Fibroblast of upper back skin (primary cell): ENCODE measurements at places on chromosomes 13 and 19.

DNA sequence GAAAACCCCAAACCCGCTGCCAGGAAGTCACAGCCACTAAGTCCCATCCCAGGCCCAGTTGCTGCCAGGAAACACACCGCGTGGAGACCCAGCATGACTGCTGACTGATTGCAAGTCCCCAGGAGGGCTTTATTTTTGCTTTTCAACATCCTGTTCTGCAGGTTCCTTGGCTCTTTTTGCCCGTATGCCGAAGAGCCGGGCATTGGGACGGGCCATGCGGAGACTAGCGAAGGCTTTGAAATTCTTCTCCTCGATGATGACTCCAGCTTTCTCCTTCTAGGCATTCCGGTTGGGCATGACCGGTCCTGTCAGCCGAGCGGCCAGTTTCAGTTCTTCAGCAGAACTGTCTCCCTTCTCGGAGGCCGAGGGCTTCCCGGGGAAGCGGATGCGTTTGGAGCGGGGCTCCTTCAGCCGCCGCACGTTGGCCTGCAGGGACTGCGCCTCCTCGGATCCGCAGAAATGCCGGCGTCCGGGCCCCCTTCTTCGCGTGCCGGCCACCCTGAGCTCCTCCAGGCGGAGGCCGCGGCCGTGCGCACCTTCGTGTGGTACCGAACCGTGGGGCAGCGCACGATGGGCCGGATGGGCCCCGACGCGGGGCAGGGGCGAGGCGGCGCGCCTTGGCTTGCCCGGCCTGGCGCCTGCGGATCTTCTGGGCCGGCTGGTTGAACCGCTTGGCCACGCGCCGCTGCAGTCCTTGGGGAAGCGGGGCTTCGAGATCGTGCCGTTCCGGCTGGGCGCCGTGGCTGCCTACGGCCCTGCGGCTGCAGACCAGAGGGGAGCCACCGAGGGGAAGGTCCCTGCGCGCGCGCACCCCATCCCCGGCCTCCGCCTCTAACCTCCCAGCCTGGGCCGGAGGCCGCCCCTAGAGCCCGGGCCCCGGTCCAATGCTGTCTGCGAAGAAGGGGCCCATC is 15.2 kb downstream of the ZSCAN5C start:
- DNase-seq, result peak; percentile 11

- DNase-seq, result no peak
Observed at GRCh38 chr13:111011899-111012298, 97.0 kb upstream of the ANKRD10 start.

DNA sequence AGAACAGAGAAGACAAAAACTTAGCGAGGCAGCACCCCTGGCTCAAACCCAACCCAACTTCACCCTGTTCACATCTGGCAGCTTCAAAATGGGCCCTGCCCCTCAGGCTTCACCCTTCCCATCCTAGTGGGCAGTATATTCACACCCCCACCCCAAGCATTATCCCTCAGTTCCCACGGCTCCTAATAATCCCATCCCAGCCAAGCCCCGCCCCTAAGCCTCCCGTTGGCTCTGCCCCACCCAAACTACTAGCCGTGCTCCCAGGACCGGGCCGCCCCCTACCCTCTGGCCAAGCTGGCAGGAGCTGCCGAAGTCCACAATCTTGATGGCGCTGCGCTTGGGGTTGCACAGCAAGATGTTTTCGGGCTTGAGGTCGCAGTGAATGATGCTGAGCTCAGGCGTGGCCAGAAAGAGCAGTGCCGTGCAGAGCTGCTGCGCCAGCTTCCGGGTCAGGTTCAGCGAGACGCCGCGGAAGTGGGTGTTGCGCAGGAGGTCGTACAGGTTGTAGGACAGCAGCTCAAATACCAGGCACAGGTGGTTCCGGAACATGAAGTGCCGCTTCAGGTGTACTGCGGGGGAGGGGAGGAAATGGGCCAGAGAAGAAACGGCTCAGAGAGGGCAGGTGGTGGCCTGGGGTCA is 5.8 kb downstream of the DYRK1B start:
- no peak for DNase-seq

- no peak for DNase-seq
Observed at GRCh38 chr13:78712831-78713230, 53.9 kb upstream of the OBI1 start.

DNA sequence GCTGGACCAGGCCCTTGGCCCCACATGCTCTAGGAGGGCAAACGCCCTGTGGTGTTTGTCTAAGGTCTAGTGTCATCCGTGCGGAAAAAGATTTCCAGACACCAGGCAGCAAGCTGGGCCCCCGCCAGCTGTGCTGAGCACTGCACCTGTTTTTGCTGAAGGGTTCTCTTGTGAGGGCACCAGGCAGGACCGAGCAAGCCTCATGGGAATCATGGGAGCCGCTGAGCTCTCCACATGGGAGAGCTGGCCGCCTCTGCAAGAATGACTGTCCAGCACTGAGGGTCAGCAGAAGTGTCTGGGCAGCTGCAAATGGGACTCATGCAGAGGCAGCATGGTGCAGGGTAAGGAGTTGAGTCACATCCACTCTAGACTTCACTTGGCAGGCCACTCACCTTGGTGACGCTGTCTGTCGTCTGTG is 12.0 kb downstream of the B3GNT8 start:
- no peak for DNase-seq

- no peak for DNase-seq
Observed at GRCh38 chr19:23273022-23273589, 22.9 kb upstream of the ZNF724 start.

- DNase-seq, result peak; percentile 66
Observed at GRCh38 chr13:76886292-76887075, at the start of gene KCTD12. Gene KCTD12 (minus strand): TSS chr13:76886405. CDS start chr13:76886148, 257 bp downstream.

- DNase-seq, result no peak
Observed at GRCh38 chr13:105597573-105597972, 937.9 kb downstream of the EFNB2 start.

- no peak for DNase-seq
Observed at GRCh38 chr13:89113744-89114143, 1442.6 kb downstream of the SLITRK5 start.

DNA sequence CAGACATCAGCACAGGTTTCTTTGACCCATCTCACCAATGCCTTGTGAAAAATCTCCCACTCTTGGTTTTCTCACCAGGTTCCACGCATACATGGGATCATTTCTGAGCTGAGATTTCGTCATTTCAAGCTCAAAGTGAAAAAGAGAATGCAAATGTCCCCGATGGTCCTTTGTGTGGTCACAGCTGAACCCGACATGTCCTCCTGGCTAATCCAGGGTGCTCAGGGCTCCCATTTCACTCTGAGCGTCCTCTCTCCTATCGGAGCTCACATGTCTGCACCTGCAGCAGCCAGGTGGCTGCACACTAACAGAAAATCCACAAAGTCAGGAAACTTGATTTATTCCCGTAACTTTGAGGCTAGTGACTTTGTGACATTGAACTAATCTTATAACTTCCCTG is 9.3 kb upstream of the CEACAM3 start:
- DNase-seq, result no peak

DNA sequence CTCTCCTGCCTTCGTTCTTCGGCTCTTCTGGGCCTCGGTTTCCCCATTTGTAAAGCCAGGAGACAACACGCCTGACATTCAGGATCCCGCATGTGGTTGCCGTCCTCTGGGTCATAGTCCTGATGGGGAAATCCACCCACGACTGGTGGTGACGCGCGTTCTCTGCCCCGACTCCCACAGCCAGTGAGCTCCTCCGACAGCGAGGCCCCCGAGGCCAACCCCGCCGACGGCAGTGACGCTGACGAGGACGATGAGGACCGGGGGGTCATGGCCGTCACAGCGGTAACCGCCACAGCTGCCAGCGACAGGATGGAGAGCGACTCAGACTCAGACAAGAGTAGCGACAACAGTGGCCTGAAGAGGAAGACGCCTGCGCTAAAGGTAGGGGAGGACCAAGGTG is 16.4 kb downstream of the HDGFL2 start:
- DNase-seq, result no peak

GRCh38 chr13:30926781-30927180 is 5.7 kb upstream of the TEX26 start:
- no peak for DNase-seq

- no peak for DNase-seq
Observed at GRCh38 chr19:6768236-6768785, 1.1 kb upstream of the SH2D3A start.

GRCh38 chr13:110882972-110883371 is 31.9 kb downstream of the ANKRD10 start:
- peak; percentile 34 for DNase-seq

- peak; percentile 48 for DNase-seq
Observed at GRCh38 chr13:106617561-106617960, 49.6 kb upstream of the ARGLU1 start.

DNA sequence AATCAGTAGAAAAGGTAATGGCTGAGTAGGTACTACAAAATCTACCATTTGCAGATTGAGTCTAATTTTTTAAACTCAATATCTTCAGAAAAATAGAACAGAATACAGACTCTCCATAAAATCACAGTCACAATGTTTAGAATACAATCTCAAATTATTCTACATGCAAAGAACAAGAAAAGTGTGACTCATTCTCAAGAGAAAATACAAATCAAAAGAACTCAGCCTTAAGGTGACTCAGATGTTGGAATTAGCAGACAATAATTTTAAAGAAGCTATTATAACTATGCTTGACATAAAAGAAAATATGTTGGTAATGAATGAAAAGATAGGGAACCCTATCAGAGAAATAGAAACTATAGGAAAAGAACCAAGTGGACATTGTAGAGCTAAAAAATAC is 78.9 kb downstream of the RXFP2 start:
- no peak for DNase-seq

DNA sequence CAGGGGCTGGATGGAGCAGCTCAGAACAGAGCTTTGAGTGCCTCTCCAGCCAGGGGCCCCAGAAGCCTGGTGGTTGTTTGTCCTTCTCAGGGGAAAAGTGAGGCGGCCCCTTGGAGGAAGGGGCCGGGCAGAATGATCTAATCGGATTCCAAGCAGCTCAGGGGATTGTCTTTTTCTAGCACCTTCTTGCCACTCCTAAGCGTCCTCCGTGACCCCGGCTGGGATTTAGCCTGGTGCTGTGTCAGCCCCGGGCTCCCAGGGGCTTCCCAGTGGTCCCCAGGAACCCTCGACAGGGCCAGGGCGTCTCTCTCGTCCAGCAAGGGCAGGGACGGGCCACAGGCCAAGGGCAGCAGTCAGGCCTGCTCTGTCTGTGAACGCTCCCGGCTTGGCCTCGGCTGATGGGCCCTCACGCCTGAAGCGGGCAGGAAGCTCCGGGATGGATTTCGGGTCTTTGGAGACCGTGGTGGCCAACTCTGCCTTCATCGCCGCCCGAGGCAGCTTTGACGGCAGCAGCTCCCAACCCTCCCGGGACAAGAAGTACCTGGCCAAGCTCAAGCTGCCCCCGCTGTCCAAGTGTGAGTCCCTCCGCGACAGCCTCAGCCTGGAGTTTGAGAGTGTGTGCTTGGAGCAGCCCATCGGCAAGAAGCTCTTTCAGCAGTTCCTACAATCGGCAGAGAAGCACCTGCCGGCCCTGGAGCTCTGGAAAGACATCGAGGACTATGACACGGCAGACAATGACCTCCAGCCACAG is at the start of gene GRK1:
Gene GRK1 (plus strand): TSS at position 269 of the 751 bp plus-strand sequence. CDS start 168 bp downstream, at position 437.
- no peak for DNase-seq

DNA sequence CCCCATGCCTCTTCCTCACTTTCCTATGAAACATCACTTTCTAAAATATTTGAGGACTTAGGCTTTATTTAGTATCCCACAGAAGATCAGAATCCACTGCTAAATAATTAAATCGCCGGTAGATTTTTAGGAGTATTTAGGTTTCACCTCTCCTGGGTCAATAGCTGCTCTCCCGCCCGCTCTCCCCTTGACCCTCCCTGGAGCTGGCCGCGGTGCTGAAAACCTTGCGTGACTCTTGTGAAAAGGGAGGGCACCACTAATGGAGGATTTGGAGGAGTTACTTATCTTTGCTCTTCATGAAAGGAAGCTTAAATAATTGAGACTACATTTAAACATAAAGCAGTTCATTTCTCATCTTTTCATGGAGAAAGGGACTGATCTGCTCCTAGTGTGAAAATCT is 14.1 kb downstream of the POU4F1 start:
- DNase-seq, result peak; percentile 27

DNA sequence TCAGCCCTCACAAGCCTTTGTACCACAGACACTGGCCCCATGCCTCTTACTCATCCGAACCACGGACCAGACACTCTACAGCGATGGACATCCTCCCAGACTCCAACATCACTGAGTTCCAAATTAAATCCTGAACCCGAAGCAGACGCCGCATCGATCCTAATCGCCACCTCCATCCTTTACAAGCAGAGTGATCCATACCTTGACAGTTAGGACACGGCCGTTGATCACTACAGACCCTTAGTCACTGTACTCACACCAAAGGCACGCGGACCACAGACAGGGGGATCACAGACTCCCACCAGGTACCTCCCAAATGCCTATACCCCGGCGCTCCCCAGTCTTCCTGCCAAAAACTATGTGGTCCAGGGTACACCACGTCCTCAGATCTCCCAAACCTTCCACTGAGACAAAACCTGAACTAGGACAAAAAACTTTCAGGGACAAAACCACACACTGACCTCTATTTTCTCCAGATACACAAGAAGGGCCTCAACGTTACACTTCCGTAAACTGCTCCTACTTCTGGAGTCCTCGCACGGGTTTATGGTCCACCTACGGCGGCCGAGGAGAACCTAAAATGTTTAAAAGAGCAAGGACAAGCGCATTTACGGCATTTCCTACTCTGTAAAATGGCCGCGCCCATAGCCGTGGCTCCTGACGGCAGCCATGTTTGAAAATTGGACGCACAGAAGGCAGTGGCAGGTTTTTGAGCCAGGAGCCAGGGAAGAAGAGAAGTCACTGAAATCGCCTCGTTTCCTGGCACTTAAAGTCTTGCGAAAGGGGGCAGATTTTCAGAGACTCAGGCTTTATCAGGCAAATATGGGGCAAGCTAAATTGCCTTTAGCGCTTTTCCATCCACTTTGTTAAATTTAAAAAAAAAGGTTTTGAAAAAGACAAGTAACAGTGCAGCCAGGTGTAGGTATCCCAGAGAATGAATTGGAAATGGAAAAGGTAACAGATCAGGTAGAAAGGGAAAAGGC is at the start of gene ZNF350:
Gene ZNF350 (minus strand): TSS at position 532 of the 983 bp plus-strand sequence. CDS start 12,480 bp downstream, outside the sequence.
- peak; percentile 94 for DNase-seq

DNA sequence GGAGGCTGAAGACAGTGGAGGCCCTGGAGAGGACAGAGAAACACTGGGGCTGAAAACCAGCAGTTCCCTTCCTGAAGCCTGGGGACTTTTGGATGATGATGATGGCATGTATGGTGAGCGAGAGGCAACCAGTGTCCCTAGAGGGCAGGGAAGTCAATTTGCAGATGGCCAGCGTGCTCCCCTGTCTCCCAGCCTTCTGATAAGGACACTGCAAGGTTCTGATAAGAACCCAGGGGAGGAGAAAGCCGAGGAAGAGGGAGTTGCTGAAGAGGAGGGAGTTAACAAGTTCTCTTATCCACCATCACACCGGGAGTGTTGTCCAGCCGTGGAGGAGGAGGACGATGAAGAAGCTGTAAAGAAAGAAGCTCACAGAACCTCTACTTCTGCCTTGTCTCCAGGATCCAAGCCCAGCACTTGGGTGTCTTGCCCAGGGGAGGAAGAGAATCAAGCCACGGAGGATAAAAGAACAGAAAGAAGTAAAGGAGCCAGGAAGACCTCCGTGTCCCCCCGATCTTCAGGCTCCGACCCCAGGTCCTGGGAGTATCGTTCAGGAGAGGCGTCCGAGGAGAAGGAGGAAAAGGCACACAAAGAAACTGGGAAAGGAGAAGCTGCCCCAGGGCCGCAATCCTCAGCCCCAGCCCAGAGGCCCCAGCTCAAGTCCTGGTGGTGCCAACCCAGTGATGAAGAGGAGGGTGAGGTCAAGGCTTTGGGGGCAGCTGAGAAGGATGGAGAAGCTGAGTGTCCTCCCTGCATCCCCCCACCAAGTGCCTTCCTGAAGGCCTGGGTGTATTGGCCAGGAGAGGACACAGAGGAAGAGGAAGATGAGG is 1.5 kb downstream of the PPP1R15A start:
- no peak for DNase-seq

- DNase-seq, result peak; percentile 43
Observed at GRCh38 chr13:30805603-30806011, 70.3 kb downstream of the ALOX5AP start.

GRCh38 chr13:110274687-110275086 is 32.3 kb downstream of the COL4A1 start:
- DNase-seq, result no peak
